ENCODE measurements at places on chromosomes 6 and 20.

- no peak for DNase-seq
Observed at GRCh38 chr20:22966787-22967464, 68.2 kb upstream of the SSTR4 start.

DNA sequence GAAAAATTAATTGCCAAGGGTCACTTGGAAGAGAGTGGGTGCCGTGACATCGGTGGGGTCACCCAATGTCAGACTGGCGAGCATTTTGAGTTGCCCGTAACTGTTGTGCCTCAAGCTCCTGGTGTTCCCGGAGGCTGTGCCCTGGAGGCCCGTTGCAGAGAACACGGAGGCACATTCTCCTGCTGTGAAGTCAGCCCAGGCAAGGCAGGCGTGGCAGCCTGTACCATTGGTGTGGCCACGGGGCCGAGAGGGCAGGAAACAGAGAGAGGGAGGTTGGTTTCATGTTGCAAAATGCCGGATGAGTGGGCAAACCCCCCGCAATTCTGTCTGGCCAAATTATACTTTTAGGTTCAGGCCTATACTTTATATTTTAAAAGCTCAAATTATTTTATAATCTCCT is 81.2 kb downstream of the THBS2 start:
- DNase-seq: no peak

GRCh38 chr6:118198746-118199145 is 291.7 kb downstream of the SLC35F1 start:
- peak; percentile 64 for DNase-seq

- no peak for DNase-seq
Observed at GRCh38 chr6:6987749-6988148, 120.0 kb upstream of the RREB1 start.

GRCh38 chr6:17584241-17584803 is 15.8 kb upstream of the FAM8A1 start:
- DNase-seq: no peak

GRCh38 chr20:60695226-60696000 is 556.6 kb upstream of the CDH4 start:
- peak; percentile 87 for DNase-seq

DNA sequence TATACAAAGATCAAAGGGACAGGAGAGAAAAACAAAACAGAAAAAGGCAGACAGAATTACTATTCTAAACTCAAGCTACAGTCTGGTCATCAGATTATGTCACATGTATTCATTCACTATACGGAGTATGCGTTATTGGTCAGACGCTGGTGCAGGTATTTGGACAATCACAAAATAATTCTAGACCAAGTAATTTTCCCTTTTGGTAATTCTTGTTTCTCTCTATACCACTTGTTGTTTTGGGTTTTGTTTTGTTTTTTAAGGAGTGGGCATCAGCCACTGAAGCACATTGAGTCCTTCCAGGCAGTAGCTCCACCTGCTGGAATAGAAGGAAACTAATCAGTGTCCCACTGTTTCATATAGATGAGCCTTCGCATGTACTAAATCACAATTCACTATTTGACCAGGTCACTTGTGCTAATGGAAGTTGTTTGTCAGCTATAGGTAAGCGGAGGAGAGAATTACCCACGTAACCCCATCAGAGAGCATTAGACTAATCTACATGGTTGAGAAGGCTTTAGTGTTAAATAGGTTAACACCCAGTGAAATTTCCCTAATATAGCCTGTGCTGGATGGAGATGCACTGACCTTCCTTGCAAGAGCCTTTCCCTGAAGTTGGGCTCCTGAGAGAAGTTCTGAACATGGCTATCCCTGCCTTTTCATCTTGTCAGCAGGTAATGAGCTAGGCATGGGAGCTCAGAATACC is 77.9 kb downstream of the TNFAIP3 start:
- DNase-seq: no peak

GRCh38 chr6:49524541-49524940 is 24.8 kb downstream of the GLYATL3 start:
- DNase-seq: no peak

GRCh38 chr20:20102716-20103258 is 50.5 kb downstream of the CFAP61 start:
- no peak for DNase-seq

DNA sequence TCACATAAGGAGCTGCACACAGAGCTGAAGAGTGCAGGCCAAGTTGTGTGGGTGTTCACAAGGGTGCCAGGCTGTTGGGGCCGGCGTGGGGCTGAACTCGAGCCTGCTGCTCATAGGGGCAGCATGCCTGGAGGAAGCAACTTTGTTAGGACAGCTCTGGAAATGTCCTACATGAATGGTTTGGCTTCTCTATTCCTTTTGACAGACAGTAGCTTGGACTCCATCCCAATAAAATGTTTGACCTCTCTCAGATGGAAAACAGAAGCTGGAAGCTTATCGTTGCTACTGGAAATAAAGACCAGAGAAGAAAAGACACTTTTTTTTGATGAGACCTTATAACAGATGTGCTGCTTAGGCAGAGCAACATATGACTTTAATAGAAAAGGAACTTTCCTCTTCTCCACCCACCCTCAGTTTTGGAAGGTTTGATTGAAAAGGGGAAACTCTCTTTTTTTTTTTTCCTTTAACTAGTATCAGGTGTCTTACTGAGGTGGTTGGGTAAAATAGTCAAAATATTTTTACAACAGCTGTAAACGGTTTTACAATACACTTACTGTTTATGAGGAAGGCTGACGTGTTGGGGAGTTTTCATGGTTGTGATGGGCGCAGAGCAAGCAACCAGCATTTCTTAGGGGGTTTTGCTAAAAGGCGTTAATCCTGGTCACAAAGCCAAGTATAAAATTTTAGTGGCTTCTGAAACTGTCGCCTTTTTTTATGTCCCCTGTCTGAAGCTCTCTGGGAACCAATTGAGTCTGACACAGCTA is 80.7 kb upstream of the EEF1E1 start:
- no peak for DNase-seq

DNA sequence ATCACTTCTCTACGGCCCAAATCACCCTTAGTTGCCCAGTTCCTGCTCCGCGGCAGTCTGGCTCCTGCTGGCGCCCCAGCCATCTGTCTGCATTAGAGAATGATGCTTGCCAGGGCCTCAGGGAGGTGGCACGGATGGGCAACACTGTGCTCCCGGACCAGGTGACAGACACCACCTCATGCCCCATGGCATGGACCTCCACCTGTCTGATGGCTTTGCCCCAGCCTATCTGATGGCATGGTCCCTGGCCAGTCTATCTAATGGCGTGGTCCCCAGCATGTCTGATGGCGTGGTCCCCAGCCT is 18.8 kb upstream of the MRGBP start:
- DNase-seq: no peak

DNA sequence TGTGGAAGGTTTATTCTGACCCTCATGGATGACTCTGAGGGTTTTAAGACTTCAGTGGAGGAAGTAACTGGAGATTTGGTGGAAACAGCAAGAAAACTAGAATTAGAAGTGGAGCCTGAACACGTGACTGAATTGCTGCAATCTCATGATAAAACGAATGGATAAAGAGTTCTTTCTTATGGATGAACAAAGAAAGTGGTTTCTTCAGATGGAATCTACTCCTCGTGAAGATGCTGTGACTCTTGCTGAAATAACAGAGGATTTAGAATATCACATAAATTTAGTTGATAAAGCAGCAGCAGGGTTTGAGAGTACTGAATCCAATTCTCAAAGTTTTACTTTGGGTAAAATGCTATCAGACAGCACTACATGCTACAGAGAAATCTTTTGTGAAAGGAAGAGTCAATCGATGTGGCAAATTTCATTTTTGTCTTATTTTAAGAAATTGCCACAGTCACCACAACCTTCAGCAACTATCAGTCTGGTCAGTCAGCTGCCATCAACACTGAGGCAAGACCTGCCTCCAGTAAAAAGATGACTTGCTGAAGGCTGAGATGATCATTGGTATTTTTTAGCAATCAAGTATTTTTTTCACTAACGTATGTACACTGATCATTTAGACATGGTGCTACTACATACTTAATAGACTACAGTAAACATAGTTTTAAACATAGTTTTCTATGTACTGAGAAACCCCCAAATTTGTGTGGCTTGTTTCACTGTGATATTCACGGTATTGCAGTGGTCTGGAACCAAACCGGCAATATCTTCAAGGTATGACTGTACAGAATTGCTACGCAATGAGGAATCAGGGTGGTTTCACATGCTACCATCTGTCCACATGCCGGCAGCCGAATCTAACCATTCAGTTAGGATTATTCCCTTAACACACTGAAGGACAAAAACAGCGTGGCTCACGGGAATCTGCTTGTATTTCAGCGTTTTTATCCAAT is 149.0 kb downstream of the MYB start:
- no peak for DNase-seq

- DNase-seq: no peak
Observed at GRCh38 chr20:48384147-48384818, 443.5 kb downstream of the PREX1 start.

- no peak for DNase-seq
Observed at GRCh38 chr6:156809034-156809433, 31.9 kb downstream of the ARID1B start.
